ENCODE measurements at places on chromosomes 3 and 15.

GRCh38 chr3:159807137-159808040 is 181.2 kb upstream of the IL12A start:
- DNase-seq, result no peak

DNA sequence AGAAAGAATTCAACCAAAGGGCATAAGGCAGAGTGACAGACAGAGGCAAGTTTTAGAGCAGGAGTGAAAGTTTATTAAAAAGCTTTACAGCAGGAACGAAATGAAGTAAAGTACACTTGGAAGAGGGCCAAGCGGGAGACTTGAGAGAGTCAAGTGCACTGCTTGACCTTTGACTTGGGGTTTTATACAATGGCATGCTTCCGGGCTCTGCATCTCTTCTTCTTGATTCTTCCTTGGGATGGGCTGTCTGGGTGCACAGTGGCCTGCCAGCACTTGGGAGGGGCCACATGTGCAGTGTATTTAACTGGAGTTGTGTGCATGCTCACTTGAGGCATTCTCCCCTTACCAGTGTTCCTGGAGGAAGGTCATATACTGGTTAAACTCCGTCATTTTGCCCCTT is 30.4 kb upstream of the KLHL25 start:
- no peak for DNase-seq

DNA sequence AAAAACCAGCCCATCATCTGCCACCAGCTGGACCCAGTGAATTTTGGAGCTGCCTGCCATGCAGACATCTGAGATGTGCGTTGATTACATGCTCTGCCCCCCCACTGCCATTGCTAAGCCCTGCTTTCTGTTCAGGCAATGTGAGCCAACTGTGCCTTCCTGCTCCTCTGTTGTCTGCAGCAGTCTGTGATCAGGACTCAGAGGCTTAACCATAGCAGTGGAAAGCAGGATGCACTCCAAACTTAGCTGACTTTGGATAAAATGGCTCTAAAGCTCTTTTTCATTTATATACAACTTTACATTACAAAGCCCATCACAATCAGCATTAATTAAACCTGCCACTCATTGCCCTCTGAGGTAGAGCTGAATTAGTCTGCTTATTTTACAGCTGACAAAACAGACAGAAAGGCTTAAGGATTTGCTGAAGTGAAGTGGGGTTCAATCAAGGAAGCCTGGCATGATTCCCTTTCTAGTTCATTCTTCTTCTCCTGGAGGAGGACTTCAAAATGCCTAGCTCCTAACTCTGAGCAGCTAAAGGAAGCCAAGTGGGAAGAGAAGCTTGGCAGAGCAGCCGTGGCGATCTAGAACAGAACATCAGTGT is 15.7 kb upstream of the RPS27L start:
- DNase-seq, result no peak

GRCh38 chr15:22967084-22967770 is 12.9 kb downstream of the CYFIP1 start:
- DNase-seq, result no peak

GRCh38 chr3:186193534-186194450 is 84.9 kb upstream of the ETV5 start:
- no peak for DNase-seq

DNA sequence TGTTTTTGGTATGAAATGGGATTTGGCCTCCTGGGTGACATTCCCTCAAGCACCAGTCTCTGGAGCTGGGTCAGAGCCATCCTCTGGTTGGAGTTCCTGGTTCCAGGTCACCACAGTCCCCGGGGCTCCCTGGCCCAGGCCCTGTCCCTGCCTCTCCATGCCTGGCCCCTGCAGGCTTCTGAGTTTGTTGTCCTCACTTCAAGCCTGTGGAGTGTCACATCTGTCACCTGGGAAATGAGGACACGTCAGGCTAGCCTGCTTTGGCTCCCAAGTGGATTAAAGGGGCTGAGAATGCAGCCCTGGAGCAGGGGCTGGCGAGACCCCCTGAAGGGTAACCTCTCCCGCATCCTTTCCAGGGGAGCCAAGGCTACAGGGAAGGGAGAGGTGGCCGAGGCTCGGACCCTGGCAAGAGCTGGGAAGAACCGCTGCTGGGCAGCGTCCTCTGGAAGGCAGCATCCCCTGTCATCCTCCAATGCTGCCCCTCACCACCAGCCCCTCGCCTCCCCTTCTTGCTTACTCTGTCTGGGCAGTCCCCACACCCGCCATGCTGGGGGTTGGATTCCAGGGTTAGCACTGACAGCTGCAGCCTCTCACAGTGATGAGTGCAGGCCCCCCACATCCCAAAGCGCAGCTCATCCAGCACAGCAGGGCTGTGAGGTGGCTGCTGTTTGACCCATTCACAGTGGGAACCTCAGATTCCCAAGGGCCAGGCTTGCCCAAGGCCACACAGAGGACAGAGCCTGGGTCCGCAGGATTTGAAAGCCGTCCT is 75.5 kb upstream of the IQSEC1 start:
- no peak for DNase-seq

DNA sequence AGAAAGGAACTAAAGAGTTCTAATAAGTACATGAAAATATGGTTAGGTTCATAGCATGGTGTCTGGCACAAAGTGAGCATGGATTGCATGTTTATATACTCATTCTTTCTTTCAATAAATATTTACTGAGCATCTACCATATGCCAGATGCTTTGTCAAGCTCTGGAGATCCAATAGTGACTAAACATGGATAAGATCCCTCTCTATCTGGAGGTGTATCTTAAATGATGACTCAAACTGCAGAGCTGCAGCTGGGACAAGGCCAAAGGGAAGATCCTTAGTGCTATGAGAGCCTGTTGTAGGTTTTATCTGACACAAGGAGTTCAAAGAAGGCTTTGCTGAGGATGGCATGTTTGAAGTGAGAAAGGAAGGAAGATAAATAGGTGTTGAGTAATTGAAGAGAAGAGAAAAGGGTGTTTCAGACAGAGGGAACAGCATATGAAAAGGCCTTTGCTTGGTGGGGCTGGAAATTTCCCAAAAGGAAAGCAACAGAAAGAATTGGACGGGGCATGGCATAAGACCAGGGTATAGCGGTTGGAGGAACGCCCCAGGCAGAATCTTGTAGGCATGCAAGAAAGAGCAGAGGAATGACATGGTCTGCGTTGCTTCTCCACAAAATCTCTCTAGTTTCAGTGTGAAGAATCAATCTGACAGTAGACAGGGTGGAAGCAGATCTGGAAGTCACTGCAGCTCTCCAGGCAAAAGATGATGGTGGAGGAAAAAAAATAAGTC is 239.9 kb upstream of the LRTM1 start:
- DNase-seq, result no peak

DNA sequence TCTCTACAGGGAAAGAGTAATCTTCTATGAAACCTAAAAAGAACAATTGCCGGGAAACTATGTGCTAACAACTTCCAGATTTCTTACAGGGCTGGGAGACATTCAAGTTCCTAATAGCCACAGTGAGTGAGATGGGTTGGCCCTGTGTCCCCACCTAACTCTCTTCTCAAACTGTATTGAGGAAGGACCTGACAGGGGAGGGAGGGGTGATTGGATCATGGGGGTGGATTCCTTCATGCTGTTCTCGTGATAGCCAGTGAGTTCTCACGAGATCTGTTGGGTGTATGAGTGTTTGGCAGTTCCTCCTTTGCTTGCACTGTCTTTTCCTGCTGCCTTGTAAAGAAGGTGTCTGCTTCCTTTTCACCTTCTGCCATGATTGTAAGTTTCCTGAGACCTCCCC is 958.7 kb downstream of the AGBL1 start:
- DNase-seq, result peak; percentile 25

DNA sequence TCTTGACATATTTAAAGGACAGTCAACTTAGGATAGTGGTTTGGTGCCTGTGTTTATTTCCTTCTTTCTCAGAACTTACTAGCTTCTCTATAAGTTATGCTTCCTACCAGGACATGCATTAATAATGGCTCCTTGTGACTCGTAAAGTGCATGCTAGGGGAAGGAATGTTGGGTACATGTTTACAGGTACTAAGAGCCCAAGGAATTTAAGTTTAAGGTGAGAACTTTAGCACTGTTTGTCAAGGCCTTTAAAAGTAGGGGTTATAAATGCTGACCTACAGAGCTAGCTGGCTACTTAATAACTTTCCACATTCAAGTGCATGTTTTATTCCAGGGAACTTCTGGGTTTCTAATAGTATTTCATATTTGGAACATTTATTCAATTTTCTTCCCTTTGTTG is at the start of gene TMEM207:
TMEM207 (minus strand) TSS at position 101 of the 400 bp plus-strand sequence; CDS start at position 9, 92 bp downstream.
- DNase-seq, result no peak

- DNase-seq, result peak; percentile 32
Observed at GRCh38 chr3:16372362-16373292, 107.6 kb downstream of the OXNAD1 start.

DNA sequence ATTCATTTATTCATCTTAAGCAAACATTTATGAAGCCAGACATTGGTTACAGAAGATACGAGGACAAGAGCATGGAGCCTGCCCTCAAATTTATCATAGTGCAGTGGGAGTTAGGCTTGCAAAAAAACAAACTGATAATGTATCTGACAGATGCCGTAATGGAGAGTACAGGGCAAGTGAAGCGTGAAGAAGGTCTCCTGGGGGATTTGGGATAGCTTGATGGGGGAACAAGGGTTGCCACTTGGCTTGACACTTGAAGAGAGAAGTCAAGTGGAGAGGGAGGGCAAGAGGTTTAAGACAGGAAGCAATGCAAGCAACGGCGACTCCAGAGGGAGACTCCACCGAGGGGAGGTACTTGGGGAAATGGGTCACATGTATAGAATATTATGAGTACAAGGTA is 129.3 kb downstream of the SSR3 start:
- no peak for DNase-seq

GRCh38 chr3:16864610-16865313 is 20.0 kb upstream of the PLCL2 start:
- DNase-seq, result no peak

GRCh38 chr15:60417112-60417511 is 19.3 kb upstream of the ANXA2 start:
- no peak for DNase-seq

- DNase-seq, result peak; percentile 80
Observed at GRCh38 chr3:72177075-72178050, 392.4 kb upstream of the PROK2 start.

DNA sequence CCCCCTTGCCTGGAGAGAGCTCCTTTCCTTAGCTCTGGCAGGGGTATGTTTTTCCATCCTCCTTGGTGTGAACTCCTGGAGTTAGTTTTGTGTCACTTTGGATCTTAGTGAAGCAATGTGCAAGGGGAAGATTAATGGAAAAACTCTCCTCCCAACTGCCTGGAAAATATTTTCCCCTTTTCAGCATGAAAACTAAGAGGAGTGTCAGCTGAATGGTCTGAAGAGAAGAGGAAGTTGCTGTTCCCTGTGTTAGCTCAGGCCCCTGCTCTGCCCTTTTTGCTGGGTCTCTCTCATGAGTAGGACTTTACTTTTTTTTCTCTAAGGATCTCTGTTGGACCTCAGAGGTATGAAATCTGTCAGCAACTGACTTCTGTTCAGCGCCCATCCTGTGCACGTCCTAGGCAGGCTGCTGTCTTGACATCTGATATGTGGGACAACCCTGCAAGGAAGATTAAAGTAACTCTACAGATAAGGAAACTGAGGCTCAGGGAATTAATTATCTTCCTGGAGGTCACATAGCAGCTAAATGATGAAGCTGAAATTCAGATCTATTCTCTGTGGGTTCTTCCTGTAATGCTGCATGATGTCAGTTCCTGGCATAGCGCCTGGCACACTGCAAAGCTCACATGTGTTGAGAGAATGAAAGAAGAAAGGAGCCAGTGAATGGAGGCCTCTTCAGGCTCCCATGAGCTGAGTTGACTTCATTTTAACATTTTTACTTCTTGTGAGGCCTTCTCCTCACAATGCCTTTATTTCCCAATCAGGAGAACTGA is 109.7 kb upstream of the GALNT15 start:
- DNase-seq, result peak; percentile 32

GRCh38 chr3:52434491-52435115 is 10.3 kb downstream of the SEMA3G start:
- no peak for DNase-seq

- DNase-seq, result peak; percentile 84
Observed at GRCh38 chr3:186185194-186185787, 76.4 kb upstream of the ETV5 start.

Data from KBM-7 (cell line).